Heart right ventricle (tissue), 16 donors: ENCODE measurements at places on chromosomes 3 and 15. TPM values are rescaled to one million over a fixed set of nuclear protein-coding genes. Genes with fewer than 3 reads are reported as not detected.

SLC22A13 gene
- 0.13 TPM for total RNA-seq

AGBL1 gene
- total RNA-seq = not detected

SEMA6D gene
- 13.6 TPM for total RNA-seq

HIGD1A gene
- 315 TPM for total RNA-seq

SCN10A gene
- 0.07 TPM for total RNA-seq

ARHGAP31 gene
- total RNA-seq = 32.7 TPM

IGSF11 gene
- total RNA-seq = 1.00 TPM

FGF12 gene
- total RNA-seq = 435 TPM

CCR8 gene
- total RNA-seq = not detected

TLR9 gene
- total RNA-seq = 0.32 TPM
